Glutamatergic neuron (in vitro differentiated cells): ENCODE measurements at places on chromosomes 12 and 14. TPM values are rescaled to one million over a fixed set of nuclear protein-coding genes. Genes with fewer than 3 reads are reported as not detected.

GRCh38 chr14:76644855-76645518 is 116.3 kb upstream of the VASH1 start:
- no peak overlapping the region for H3K27ac ChIP-seq
- DNase-seq = peak; percentile 78
- peaks cover 8% of the 10 kb centered on the region for H3K27me3 ChIP-seq
- H3K4me3 ChIP-seq = no peak overlapping the region
- peaks cover 28% of the 10 kb centered on the region for H3K4me1 ChIP-seq

GRCh38 chr12:85183855-85184254 is 96.2 kb upstream of the ALX1 start:
- no peak for DNase-seq
- H3K27ac ChIP-seq = no peak overlapping the region
- no peaks in the 10 kb centered on the region for H3K27me3 ChIP-seq
- no peaks in the 10 kb centered on the region for H3K36me3 ChIP-seq
- H3K4me3 ChIP-seq = no peak overlapping the region

DNA sequence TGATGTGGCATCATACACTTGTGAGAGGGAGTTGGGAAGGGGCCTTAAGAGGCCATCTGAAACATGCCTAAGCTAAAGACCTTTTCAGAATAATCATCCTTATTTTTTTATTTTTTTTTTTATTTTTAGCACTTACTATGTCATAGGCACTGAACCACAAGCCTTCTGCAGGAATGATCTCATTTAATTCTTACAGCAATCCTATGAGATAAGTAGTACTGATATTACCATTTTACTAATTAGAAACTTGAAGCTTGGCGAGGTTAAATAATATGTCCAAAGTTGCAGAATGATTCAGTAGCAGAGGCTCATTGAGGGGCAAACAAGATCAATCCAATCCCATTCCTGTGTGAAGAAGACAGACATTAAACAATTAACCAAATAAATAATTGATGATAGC is 33.4 kb upstream of the DDHD1 start:
- DNase-seq = no peak
- H3K27ac ChIP-seq = no peak overlapping the region
- H3K36me3 ChIP-seq = no peaks in the 10 kb centered on the region
- H3K4me1 ChIP-seq = no peaks in the 10 kb centered on the region

- H3K27ac ChIP-seq = no peak overlapping the region
- no peaks in the 10 kb centered on the region for H3K36me3 ChIP-seq
- H3K4me1 ChIP-seq = no peaks in the 10 kb centered on the region
- no peaks in the 10 kb centered on the region for H3K27me3 ChIP-seq
- no peak for DNase-seq
These were observed 317.9 kb downstream of the PCNX1 start for GRCh38 chr14:71225113-71225512.

DNA sequence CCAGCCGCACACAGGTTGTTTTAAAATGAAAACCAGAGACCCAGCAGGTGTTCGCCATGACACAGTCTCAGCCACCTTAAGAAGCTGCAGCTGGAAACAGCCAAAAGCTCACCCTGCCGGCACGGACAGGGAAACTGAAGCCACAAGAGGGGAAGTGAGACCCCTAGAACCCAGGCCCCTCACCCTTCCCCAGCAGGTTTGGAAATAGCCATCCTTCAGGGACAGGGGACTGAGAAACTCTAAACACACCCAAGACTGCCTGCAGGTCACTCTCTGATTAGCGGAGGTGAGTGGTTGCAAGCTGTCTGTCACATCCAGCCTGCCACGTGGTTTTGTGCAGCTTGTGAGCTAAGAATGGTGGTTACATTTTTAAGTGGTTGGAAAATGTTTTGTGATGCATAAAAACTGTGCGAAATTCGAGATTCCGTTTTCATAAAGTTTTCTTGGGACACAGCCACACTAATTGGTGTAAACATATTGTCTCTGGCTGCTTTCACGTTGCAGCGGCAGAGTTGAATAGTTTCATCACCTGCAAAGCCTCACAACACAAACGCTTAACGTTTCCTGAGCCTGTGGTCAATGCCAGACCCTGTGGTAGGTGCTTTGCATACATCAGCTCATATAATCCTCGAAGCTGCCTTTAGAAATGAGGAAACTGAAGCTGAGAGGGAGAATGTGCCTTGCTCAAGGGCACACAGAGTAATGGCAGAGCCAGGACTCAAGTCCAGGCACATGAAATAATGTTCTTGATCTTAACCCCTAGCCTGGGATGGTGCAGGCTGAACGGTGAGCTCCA is 1.7 kb upstream of the SELPLG start:
- peaks cover 27% of the 10 kb centered on the region for H3K4me1 ChIP-seq
- peaks cover 4% of the 10 kb centered on the region for H3K36me3 ChIP-seq
- no peak for DNase-seq
- no peak overlapping the region for H3K27ac ChIP-seq
- peaks cover 7% of the 10 kb centered on the region for H3K27me3 ChIP-seq

GRCh38 chr12:4951601-4952000 is 41.9 kb downstream of the KCNA1 start:
- no peak for DNase-seq
- H3K27ac ChIP-seq = no peak overlapping the region
- no peak overlapping the region for H3K4me3 ChIP-seq
- H3K27me3 ChIP-seq = peaks cover 6% of the 10 kb centered on the region
- H3K4me1 ChIP-seq = no peaks in the 10 kb centered on the region

The PRH2 gene
- total RNA-seq = not detected

The DAO gene
- total RNA-seq = not detected
